Activated T-helper 1 cell treated with anti-CD3 and anti-CD28 coated beads, Interleukin-2, amount 50 U/mL, for 16 hours (primary cell): ENCODE measurements at places on chromosomes 7 and 10.

DNA sequence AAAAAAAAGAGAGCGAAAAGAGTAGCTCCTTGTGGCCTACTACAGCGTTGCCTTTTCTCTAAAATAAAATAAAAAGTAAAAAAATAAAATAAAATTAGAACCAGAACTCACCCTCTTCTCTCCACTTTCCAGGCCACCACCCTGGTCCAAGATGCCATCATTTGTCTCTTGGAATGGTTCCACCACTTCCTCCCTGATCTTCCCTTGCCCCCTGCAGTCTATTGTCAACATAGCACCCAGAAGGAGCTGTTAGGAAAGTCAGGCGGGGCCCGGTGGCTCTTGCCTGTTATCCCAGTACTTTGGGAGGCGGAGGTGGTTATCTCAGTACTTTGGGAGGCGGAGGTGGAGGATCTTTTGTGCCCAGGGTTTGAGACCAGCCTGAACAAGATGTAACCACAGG is 7.6 kb upstream of the GRID2IP start:
- DNase-seq: no peak

- peak; percentile 25 for DNase-seq
Observed at GRCh38 chr7:151432658-151433521, 7.1 kb downstream of the CRYGN start.

DNA sequence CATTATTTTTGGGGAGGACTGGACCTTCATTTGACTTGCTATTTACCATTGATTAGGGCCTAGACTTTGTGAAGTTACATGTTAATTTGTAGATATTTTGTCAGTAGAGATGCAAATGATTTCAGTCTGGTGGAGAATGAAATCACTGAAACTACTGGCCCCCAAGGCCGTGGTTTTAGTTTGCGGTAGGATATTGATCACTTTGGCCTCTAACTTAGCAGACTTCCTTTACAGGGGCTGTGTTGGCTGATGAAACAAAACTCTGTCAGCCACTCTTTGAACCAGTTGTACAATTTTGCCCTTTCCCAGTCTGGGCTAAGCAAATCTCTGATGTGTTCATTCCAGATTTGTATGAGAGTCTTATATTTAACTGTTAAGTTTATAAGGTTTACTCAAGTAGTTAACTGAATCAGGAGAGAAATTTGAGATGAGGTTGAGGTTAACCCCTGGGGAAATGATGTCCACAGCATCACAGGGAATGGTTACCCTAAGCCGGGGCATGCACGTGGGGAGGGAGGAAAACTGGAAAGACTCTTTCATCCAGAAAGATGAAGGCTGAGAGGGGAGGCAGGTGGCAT is 105.7 kb upstream of the INSIG1 start:
- DNase-seq: no peak

- DNase-seq: no peak
Observed at GRCh38 chr7:128410451-128410753, 620 bp upstream of the IMPDH1 start.

DNA sequence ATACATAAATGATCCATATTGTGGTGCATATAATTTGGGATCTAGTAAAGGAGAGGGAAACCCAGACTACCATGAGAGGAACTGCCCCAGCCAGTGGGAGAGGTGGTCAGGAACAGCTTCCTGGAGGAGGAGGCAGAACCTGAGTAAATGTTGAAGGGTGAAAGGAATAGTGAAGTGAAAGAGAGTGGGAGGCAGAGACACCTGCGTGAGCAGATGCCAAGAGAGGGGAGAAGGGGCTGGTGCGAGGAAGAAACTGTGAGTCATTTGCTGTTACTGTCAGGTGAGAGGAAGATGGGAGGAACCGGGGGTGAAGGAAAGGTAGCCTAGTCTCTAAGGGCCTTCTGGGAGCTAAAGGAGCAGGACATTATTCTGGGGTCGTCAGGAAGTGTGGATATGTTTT is 294.8 kb downstream of the GRID1 start:
- no peak for DNase-seq

GRCh38 chr7:151732834-151733592 is 143.9 kb downstream of the PRKAG2 start:
- no peak for DNase-seq

DNA sequence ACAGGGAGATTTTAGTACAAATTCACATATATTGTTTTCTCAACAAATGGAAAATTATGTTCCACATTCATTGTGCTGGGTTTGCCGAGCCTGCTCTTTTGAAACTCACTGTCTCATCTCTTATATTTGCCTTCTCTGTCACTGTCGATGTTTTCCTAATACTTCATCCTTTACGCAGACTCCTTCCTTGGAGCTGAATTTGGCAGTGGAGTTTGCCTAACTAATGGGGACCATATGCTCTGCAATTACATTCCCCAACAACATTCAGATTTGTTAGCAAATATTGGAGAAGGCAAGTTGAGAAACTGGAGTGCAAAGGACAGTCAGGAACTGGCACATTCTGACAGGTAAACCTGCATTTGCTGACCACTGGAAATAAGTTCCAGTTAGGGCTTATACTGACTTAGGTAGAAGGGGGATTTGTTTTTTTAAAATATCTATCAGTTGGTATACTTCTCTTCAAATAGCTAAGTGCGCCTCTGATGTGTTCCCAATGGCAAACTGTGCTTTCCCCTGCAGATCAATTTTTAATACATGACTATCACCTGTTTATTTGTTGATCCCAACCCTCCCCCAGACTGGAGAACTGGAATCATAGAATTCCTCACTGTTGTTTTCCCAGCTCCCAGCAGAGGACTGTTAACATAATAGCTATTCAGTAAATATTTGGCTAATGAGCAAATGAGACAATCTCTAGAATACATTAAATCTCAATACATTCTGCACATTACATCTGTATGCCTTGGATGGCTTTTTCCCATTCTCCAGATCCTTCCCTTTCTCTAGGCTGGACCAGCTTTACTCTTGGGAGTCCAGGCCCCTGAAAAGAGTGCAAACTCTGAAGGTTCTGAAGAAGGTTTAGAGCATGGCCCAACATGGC is 769.3 kb downstream of the KCNMA1 start:
- no peak for DNase-seq
